ENCODE measurements at places on chromosomes 3 and 15. TPM values are rescaled to one million over a fixed set of nuclear protein-coding genes. Genes with fewer than 3 reads are reported as not detected.

- no peak for ATAC-seq
Observed at GRCh38 chr15:80416702-80417101, 12.5 kb downstream of the ARNT2 start.

GRCh38 chr3:58585005-58585786, 8.0 kb upstream of the FAM107A start:
- peak; percentile 87 for ATAC-seq

GRCh38 chr15:92899948-92900730, at the start of gene CHD2:
CHD2 (plus strand) TSS chr15:92900324; CDS start chr15:92901238, 914 bp downstream.
- peak; percentile 43 for ATAC-seq

DNA sequence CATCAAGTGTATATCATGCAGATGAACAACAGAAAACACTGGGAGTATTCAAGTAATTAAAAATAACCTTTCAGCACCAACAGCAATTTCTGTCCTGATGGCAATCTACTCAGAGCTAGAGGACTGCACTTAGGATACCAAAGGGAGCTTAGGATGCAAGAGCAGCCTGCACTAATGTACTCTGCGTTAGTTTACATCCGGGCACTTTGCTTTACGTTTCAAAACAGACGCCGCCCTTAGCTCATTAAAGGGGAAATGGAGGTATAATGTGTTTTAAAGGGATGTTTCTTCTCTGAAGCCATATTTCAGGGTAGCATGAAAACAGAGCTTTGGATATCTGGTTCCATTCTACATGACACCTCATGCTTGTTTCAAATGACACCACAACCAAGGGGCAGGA, 14.0 kb upstream of the B3GNT5 start:
- no peak for ATAC-seq

TEX55 gene
- 0.69 TPM for total RNA-seq

CCK gene
- 26.8 TPM for total RNA-seq
